GM12864 (cell line): ENCODE measurements at places on chromosomes 7 and 10.

GRCh38 chr7:3464900-3465622 is 164.0 kb downstream of the SDK1 start:
- no peak for DNase-seq

GRCh38 chr7:115094163-115094562 is 172.3 kb downstream of the MDFIC start:
- DNase-seq, result no peak

DNA sequence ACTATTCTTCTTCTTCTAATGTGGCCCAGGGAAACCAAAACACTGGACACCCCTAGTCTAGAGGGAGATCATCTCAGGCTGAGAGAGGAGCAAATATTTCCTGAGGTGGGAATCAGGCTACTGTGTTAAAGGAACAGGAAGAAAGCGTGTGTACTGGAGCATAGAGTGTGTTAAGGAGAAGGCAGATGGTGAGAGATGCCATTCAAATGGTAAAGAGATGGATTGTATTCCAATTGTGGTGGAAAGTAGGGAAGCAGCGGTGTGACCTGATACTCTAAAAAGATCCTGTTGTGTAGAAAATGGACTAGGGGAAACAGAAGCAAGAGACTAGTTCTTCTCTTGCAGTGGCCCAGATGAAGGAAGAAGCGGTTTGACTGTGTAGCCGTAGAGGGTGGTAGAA is 31.2 kb downstream of the RAB18 start:
- DNase-seq, result no peak

GRCh38 chr10:18381679-18382078 is 241.5 kb downstream of the CACNB2 start:
- DNase-seq, result no peak

- DNase-seq, result peak; percentile 78
These were observed 51.0 kb upstream of the OSBPL3 start for GRCh38 chr7:25031007-25031406.

DNA sequence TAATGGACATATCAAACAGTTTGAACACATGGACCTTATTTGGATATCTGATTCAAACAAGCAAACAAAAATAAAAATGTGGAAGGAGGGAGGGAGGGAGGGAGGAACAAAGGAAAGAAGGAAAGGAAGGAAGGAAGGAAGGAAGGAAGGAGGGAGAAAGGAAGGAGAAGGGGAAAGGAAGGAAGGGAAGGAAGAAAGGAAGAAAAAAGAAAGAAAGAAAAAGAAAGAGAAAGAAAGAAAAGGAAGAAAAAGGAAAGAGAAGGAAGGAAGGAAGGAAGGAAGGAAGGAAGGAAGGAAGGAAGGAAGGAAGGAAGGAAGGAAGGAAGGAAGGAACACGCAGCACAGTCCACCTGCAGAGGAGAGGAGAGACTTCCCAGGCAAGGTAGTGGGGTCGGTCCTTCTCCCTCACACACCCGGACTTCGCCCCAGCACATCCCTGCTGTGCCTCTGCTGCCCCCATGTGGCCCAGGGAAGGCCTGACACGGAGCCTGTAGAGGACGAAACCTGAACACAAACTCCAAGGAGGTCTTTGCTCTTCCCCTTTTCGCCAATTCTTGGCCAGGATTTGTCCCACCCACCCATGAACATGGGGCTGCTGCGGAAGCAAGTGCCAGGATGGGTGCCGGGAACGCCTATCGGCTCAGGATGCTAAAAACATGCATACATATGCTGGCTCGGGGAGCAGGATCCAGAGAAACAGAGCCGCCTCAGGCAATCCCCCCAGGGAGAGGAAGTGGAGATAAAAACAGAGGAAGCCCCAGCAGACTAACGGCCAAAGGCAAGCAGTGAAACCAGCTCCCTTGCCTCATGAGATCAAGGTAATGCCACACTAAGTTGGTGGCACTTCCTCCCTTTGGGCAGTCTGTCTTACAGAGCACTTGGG is 52.3 kb upstream of the DGKI start:
- DNase-seq, result peak; percentile 30

DNA sequence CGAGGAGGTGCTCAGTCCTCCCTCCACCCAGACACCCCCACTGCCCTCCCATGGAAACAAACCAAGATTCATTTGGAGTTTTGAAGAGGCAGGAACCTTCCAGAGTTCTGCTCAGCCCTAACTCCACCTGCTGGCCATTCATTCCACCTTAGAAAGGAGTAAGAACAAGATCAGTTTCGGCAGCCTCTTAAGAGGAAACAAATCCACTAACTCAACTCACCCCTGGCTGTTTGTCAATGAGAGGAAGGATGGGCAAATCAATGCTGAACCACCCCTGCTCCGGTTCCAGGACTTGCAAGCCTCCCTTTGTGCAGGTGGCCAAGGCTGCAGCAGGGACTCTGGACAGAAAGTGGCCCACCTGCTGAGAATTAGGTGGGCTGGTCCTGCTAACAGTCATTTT is 26.2 kb downstream of the CCDC3 start:
- no peak for DNase-seq

DNA sequence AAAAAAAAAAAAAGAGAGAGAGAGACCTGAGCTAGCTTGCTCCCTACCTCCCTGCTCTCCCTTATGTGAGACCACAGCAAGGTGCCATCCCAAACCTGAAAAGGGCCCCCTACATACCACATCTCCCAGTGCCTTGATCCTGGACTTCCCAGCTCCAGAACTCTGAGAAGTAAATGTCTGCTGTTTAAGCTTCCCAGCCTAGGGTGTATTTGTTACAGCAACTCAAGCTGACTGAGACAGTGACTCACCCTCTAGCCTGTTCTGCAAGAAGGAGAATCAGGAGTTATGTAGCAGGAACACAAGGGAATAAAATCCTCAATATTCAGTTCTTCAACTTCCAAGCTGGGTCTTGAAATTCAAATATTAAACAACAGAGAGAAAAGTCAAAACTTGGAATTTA is 52.1 kb upstream of the TMEM72 start:
- DNase-seq, result no peak

GRCh38 chr7:154759989-154760388 is 242.9 kb downstream of the PAXIP1 start:
- DNase-seq, result no peak

DNA sequence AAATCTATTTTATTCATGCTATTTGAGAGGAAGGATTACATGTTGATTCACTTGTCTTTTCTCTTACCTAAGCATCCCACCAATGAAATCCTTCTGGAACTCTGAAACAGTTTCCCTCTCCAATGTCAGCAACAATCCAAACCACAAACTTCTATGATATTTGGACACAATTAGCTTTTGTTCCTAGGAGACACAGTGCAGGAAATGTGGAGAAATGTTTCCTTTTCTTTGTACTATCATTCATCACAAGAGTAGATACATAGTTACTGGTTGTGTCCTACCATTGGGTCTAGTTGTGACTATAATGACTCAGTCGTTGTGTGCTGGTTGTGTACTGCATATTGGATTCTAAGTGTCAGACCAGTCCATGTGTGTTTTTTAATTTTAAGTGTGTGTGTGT is 156.8 kb upstream of the MAGI2 start:
- no peak for DNase-seq

- DNase-seq, result no peak
These were observed 408.7 kb downstream of the REEP3 start for GRCh38 chr10:63929831-63930467.

DNA sequence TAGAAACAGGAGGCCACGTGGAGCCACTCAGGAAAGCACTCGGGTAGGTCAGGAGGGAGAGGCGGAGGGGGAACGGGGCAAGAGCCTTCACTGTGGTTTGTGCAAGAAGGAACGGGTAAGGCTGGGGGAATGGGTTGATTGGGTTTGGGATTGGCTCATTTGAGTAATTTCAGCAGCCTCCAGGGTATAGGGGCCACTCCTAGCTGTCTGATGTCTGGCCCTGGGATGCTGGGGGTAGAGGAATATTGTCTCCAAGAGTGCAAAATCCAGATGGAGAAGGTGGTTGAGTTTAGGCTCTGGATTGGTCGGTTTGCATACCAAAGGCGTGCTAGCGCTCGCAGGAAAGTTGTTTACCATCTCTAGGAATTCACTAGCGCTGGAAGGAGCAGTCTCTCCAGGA is 47.2 kb downstream of the MYL10 start:
- no peak for DNase-seq

DNA sequence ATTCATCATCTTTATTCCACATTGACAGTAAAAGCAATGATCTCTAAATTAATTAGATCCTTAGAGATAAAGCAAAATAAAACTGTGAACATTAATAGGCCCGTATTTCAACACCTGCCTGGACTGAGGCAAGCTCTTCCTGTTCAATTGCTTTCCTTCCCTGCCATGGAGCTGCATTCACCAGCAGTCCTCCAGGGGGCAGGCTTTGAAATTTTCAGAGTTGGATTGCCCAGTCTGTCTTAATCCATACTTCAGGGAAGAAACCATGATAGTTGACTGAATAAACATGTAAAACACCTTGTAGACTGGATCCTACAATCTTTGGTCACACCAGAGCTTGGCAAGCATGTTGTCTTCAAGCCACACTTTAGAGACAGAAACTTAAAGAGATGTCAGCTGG is 936.6 kb downstream of the NRG3 start:
- no peak for DNase-seq

DNA sequence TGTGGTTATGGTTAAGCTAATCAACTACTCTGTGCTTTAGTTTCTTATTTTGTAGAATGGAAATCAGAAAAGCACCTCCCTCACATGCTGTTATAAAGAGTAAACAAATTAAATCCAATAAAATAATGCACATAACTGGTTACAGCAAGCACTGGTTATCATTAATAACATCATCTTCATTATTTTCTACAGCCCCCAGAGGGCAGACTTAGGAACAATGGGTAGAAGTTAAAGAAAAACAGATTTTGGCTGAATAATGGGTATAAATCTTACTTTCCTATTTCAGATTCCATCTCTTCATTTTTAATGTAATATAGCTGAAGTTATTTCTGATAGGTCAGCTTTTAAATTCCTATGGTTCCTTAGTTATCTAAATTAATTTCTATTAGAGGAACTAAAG is 126.5 kb downstream of the DOCK4 start:
- no peak for DNase-seq

- no peak for DNase-seq
These were observed 39.0 kb upstream of the RASGEF1A start for GRCh38 chr10:43305876-43306275.

GRCh38 chr10:77915319-77916105 is 11.0 kb downstream of the DLG5 start:
- no peak for DNase-seq
